AG04449 (cell line): ENCODE measurements at places on chromosomes 3 and 15.

- DNase-seq: no peak
Measured at GRCh38 chr3:127264794-127265514, 22.9 kb downstream of the PRR20G start.

DNA sequence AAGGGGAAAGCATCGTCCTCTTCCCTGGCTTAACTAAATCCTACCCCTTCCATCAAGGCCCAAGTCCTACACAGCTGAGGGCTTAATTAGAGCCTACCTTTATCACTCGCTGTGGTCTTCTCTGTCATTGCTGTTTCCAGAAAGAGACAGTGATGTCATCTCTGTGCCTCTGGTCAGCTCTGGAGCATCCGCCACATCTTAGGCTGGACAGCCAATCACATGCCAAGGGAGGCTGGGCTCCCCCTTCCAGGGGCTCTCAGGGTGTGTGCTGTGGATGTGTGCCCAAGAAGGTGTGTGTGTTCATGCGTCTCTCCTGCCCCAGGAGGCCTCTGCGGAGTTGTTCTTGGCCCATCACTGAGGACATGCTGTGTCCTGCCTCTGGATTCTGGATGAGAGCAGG is 42.8 kb downstream of the CHST14 start:
- DNase-seq: no peak

DNA sequence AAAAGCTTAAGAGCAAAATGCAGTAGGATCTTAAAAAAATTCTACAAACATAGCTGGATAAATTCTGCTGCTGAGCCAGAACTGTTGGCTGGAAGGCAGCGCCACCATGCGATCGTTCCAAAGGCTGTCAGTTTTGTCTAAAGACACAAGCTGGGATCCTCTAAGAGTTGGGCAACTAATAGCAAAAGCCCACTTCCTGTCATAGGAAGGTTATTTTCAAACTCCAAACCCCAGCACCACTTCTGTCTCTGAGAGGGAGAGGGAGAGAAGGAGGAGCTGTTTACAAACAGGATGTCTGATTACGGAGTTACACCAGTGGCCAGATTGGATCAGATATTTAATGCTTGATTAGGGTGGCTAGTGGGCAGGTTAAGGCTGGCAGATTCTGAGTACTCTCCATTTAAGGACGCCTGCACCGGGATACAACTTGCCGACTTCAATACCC is 44.0 kb downstream of the EIF4E3 start:
- DNase-seq: peak; percentile 17

GRCh38 chr3:156298938-156299337 is 178.6 kb downstream of the KCNAB1 start:
- no peak for DNase-seq

GRCh38 chr3:134642445-134643149 is 8.2 kb downstream of the KY start:
- no peak for DNase-seq

DNA sequence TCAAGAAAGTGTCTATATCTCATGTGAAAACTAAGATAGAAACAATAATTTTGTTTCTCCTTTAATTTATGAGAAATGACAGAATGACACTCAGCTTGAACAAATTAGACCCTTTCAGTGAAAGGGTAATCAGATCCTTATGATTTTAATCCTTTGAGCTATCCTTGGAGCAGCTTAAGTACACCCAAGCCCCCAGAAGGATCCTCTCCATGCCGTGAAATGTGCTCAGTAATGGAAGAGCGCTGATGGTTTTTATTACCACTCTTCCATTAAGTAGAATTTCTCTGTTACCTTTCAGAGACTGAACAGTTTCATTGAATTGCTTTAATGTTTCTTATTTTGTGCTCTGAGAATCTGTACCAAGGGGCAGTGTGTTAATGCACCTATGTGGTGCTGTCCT is 54.3 kb downstream of the HMG20A start:
- DNase-seq: no peak

GRCh38 chr3:50157827-50158529 is 2.9 kb downstream of the SEMA3F start:
- no peak for DNase-seq

- no peak for DNase-seq
Measured at GRCh38 chr3:128273841-128274573, 120.7 kb downstream of the EEFSEC start.

- DNase-seq: no peak
Measured at GRCh38 chr3:172042136-172042662, 2.8 kb downstream of the FNDC3B start.

GRCh38 chr3:168269001-168269400 is 173.3 kb upstream of the GOLIM4 start:
- no peak for DNase-seq

- DNase-seq: no peak
Measured at GRCh38 chr3:102936511-102937045, 501.8 kb downstream of the ZPLD1 start.

DNA sequence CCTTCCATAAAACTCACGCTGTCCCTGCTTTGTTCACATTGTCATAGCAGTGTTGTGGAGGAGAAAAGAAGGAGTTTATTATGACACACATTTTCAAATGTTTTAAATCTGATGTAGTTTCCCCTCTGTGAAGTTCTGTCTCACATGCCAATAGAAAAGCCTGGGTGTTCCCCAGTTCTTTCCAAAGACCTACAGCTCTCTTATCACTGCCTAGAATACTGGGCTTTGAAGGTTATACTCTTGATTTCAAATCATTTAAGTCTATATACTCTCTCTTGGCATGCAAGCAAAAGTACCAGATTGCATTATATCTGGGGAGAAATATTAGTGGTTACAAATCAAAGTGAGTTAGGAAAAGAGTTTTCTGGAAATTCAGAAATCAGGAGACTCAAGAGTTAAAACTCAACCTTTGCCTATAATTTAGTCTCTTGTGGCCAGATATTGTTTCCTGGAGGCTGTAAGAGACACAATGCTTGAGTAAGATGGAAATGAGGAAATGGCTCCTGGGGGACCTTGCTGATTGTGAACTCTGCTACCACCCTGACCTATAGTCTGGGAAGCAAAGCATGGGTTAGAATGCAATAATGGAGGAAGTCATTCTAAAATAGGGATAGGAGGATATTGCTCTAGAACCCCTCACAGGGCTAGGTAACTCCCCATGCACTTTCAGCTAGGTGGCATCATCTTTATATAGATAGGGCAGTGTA is 182.8 kb downstream of the KCNAB1 start:
- DNase-seq: no peak
